ENCODE measurements at places on chromosomes 11 and 22. TPM values are rescaled to one million over a fixed set of nuclear protein-coding genes. Genes with fewer than 3 reads are reported as not detected.

DNA sequence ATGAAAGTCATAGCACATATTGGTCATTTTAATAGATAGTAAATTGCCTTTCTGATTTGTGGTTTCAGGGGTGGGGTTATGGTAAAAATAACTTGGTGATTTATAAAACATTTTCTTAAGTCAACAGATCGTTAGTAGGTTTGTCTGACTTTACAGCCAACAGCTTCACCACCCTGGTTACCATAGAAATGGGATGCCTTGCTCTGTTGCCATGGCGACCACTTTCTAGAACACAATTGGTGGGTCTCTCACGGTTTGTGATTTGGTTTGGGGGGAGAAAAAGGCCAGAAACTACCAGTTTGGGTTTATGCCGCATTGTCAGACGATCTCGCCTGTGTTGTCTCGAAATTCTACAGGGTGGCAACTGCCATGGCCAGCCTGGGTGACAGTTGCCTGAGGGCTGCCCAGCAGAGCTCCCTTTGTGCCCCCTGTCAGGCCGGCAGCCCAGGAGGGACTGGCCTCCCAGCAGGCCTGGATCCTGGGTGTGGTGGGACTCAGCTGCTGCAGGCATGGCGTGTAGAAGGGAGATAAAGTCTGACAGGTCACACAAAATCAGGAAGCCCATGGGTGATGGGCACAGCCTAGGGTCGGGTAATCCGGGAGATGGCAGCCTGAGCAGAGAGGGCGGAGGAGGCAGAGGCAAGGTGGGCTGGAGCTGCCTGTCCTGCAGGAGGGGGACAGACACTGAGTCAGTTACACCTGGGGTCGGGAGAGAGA is 30.9 kb downstream of the KCNC1 start:
- peak; percentile 54 for DNase-seq

DNA sequence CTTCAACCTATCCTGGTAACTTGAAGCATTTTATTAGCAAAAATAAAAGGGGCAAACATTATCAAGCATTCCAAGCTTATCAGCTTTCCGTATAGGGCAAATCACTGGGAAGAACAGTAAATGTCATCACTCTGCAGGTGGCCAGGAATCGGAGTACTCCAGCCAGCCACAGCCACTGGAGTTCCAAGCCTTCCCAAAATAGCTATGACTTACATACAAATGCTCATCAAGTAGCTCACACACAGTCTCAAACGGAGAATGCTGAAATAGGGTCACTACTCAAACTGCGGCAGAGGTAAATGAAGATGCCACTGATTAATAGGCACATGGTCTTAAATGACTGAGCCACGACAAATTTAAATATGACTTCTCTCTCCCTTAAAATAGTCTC is 2.1 kb downstream of the USP28 start:
- no peak for DNase-seq

DNA sequence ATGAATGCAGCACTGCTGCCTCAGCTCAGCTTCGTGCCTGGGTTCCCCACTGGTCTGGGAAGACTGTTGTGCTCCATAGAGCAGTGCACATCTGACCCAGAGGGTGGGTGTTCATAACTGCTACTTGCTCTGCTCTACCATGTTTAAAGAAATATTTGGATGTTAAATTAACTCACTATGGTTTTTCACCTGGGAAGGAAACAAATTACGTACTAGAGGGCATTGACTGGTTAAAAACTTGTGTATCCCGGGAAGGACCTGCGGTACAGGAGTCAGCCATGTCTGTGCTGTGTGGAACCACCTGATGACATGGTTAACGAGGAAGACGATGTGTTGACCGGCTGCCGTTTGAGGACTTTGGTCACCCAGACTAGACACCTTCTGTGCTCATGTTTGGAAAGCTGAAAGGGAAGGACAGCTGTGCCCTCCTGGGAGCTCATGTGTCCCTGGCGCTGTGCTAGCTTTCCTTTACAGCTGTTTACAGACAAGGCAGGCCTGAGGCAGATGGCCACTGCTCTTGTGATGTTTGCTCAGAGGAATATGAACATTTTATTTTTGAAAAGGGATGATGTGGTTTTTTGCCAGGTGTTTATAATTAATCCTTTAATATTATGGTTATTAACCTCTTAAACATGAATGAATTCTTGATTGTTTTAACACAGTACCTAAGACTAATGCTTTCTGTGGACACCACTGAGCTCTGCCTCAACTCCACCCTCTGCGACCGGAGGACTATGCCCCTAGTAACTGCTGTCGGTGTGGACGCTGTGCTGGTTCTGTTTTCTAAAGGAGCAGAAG is 14.3 kb upstream of the AIFM3 start:
- DNase-seq = no peak

- no peak for DNase-seq
Observed at GRCh38 chr22:30923168-30923900, 45.2 kb downstream of the MORC2 start.

ANO3 gene
- 1.2 TPM for total RNA-seq

SMTNL1 gene
- total RNA-seq = not detected

FAM180B gene
- not detected for total RNA-seq

MUC6 gene
- total RNA-seq = not detected

MGAT3 gene
- 34.8 TPM for total RNA-seq
